ENCODE measurements at places on chromosomes 1 and 21.

- no peak for DNase-seq
Observed at GRCh38 chr1:7268983-7269382, 483.7 kb downstream of the CAMTA1 start.

DNA sequence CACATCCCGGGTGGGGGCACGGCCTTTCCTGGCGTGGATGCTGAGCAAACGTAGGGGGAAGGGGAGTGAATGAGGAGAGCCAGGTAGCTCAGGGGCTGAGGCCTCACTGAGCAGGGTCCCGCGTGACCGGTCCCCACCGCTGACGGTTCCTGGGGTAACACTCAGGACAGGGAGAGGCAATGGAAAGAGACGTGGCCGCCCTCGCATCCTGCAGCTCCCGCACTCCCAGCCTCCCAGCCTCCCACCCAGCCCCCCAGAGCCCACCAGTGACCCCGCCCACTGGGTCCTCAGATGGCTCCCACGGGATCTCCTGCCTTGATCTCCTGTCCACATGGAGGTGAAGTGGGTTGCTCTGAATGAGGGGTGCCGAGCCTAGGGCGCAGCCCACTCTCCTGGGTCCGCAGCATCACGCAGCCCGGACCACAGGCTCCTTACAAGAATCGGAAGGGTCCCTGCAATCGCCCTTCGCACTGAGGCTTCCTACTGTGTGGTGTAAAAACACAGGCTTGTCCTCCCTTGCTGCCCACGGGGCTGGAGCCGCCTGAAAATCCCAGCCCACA is 2.4 kb downstream of the TSPEAR start:
- no peak for DNase-seq

DNA sequence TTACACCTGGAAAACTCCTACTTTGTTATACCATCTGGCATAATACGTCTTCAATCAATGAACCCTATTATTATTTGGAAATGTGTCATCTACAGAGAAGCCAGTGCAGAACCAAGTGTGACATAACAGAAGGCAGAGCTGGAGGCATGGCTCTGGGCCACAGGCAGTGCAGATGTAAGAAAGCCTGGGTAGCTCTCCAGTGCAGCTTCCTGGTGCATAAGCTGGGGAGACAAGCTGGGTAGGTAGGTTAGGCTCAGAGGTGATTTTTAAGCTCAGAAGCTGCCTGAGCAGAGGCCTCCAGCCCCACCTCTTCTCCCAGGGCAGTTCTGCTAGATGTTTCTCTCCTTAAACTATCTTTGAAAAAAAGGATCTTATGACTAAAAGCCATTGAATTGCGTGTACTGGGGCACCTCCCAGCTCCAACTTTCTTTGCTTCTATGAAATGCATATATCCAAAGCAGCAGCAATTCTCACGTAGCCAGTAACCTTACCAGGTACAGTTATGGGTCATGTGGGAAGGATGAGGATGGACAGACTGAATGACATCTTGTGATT is 30.7 kb downstream of the AKNAD1 start:
- no peak for DNase-seq

- DNase-seq = peak; percentile 21
Observed at GRCh38 chr1:40394491-40395172, 21.1 kb downstream of the SMAP2 start.

- DNase-seq = no peak
Observed at GRCh38 chr1:94070865-94071264, 50.1 kb downstream of the ABCA4 start.

DNA sequence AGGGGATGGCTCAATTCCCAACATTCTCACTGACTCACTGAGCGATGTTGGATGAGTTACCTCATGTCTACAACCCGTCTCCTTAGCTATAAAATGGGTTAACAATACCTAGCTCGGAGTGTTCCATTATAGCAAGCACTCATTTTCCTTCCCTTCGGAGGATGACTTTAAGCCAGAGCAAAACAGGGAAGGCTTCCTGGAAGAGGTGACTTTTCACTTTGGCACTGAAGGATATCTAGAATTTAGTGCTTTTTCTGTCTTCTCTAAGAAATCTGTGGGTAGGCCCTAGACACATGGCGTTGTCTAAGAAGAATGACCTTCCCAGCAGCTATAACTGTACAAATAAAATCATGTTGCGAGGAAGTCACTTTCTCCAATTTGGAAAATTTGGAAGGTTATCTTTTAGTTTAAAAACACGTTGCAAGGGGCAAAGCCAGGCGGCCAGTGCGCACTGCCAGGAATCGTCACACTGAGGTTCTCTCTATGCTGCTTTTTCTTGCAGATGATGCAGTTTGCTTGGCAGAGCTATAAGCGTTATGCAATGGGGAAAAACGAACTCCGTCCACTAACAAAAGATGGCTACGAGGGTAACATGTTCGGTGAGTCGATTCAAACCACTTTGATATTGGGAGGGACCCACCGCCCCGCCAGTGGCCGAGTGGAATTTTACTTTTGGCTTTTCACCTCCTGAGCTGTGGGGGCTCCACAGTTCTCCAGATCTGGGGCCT is 69.5 kb downstream of the MAN1C1 start:
- no peak for DNase-seq
